Stimulated activated CD8-positive, alpha-beta memory T cell treated with anti-CD3 and anti-CD28 coated beads, Interleukin-15, amount 100 ng/mL, for 4 hours (primary cell): ENCODE measurements at places on chromosomes 11 and 22.
A peak's percentile ranks its signal among the peaks of the same experiment; 100 is the strongest.

DNA sequence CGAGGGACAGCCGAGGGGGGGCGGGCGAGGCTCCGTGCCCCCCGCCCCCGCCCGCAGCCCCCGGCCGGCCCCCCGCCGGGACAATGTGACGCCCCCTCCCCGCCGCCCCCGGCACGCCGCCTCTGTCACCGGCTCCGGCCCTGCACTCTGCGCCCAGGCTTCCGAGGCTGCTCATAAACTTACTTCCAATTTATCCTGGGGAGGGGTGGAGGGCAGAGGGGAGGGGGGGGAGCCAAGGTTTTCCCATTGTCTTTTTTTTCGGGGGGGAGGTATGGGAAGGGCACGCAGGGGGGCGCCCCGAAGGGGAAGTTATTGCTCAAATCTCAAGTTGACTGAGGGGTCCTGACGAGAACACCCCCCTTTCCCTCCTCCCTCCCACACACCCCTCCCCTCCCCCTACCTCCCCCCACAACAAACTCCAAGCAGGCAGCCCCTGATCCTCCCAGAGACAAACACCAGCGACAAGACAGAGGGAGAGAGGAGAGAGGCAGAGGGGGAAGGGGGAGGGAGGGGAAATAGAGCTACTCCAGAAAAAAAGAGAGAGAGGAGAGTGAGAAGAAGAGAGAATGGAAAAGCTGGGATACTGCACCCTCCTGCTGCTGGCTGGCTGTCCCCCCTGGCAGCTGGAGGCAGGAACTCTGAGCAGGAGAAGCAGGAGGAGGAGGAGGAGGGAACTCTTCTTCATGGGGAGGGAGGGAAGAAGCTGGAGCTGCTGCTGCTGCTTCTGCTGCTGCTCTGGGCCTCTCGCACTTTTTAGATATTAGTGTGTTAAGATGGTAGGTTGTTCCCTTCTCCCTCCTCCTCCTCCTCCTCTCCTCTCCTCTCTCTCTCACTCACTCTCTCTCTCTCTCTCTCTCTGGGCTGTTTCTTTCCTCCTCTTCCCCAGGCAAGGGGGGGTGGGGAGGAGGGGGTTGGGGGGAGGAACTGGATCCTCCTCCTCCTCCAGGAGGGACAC lies 631 bp downstream of the PHF21A start:
- peak; percentile 9 for DNase-seq

- no peak for DNase-seq
Observed at GRCh38 chr11:4095509-4096230, 1.1 kb downstream of the RRM1 start.

GRCh38 chr11:112605093-112605666 lies 344.5 kb upstream of the PLET1 start:
- no peak for DNase-seq

DNA sequence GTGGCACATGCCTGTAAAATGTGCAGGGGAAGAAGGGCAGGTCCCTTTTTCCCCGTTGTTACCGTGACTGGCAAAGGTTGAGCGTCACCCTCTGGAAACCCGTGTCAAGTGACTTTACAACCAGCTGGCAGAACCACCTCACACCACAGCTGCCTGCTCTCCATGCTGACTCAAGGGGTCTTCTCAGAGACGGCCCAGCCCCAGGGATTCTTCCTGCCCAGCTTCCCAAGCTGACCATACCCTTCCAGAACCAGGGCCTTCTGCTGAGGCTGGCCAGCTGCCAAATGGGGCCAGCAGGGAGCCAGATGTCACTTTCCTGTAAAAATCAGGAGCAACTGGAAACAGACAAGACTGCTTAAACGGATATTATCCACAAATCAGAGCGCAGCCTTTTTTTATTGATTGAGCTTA lies 6.3 kb downstream of the PC start:
- DNase-seq: no peak
